Fibroblast of the aortic adventitia (primary cell): ENCODE measurements at places on chromosomes 16 and 17. TPM values are rescaled to one million over a fixed set of nuclear protein-coding genes. Genes with fewer than 3 reads are reported as not detected.

- peak; percentile 53 for DNase-seq
These were observed 19.1 kb downstream of the WIPI1 start for GRCh38 chr17:68437979-68438822.

Gene FGF11
- 0.36 and 1.7 TPM in 2 replicates for total RNA-seq

DNA sequence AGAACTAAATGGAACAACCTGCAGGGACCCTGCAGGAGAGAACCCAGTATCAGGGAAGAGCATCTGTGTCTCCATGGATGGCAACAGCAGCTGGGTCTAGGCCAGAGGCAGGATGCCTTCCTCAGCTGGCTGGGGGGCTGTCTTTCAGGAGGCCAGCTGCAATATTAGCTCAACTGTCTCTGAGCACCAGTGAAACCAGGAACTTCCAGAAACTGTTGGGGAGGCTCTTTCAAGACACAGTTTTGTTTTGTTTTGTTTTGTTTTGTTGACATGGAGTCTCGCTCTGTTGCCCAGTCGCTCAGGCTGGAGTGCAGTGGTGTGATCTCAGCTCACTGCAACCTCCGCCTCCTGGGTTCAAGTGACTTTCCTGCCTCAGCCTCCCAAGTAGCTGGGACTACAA is 7.6 kb downstream of the GPR142 start:
- no peak for DNase-seq

- peak; percentile 22 for DNase-seq
These were observed 98.2 kb downstream of the ADAMTS18 start for GRCh38 chr16:77336637-77337036.

Gene EVI2B
- 0.54 and 1.1 TPM in 2 replicates for total RNA-seq

DNA sequence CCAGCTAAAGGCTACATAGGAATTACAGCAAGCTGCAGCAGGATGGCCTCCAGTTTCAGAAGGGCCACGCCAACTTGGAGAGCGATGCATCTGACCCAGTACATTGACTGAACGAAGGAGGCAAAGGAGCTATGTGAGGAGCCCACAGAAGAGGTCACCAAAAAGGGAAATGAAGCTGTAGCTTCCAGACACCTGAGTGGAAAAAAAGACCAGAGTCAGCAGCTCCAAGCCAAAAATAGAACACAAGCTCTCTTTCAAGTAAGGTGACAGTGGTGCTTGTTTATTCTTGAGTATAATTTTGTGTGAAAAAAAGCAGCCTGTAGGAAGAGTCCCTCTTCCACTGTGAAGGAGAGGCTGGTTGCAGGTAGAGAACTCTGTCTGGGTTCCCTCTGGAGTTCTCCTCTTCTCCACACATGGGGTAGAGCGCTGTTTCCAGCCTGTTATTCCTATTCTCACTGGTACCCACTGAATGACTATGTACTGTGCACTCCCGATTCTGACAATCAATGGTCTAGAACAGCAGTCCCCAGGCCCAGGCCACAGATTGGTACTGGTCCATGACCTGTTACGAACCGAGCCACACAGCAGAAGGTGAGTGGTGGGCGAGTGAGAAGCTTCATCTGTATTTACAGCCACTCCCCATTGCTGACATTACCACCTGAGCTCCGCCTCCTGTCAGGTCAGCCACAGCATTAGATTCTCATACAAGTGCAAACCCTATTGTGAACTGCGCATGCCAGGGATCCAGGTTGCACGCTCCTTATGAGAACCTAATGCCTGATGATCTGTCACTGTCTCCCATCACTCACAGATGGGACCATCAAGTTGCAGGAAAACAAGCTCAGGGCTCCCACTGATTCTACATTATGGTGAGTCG is 15.1 kb downstream of the CCL4 start:
- no peak for DNase-seq

- no peak for DNase-seq
These were observed 13.4 kb upstream of the SUPT4H1 start for GRCh38 chr17:58365185-58365979.

Gene KLHL10
- total RNA-seq = 0.09 and 0.90 TPM in 2 replicates

Gene IRX5
- total RNA-seq = 0.27 and 2.5 TPM in 2 replicates

GRCh38 chr16:51994597-51994996 is 552.3 kb downstream of the TOX3 start:
- no peak for DNase-seq

- no peak for DNase-seq
These were observed 524 bp downstream of the EFTUD2 start for GRCh38 chr17:44898768-44899073.

Gene PARD6A
- total RNA-seq = 1.4 TPM in 1 of 2 replicates, not detected in the other

DNA sequence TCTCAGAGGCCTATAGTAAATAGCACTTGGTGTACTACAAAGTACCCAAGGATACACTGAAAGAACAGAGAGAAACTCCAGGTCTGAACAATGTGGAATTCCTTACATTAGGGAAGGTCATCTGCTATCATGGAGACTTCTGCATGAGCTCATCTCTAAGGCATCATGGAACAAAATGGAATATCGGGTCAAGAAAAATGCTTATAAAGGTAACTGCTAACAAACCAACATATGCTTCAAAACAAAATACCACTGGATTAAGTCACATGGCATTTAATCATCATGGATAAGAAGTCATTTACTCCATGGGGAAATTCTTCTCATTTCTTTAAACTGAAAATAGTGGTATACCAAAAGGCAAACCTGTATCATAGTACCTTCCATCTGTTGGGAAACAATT is 34.2 kb downstream of the TXNDC11 start:
- DNase-seq = peak; percentile 36

Gene CTF1
- 2.5 and 3.2 TPM in 2 replicates for total RNA-seq

Gene ARHGAP23
- total RNA-seq = 36.6 and 38.3 TPM in 2 replicates

- DNase-seq = peak; percentile 76
These were observed 30.8 kb upstream of the RBBP6 start for GRCh38 chr16:24508614-24509013.

DNA sequence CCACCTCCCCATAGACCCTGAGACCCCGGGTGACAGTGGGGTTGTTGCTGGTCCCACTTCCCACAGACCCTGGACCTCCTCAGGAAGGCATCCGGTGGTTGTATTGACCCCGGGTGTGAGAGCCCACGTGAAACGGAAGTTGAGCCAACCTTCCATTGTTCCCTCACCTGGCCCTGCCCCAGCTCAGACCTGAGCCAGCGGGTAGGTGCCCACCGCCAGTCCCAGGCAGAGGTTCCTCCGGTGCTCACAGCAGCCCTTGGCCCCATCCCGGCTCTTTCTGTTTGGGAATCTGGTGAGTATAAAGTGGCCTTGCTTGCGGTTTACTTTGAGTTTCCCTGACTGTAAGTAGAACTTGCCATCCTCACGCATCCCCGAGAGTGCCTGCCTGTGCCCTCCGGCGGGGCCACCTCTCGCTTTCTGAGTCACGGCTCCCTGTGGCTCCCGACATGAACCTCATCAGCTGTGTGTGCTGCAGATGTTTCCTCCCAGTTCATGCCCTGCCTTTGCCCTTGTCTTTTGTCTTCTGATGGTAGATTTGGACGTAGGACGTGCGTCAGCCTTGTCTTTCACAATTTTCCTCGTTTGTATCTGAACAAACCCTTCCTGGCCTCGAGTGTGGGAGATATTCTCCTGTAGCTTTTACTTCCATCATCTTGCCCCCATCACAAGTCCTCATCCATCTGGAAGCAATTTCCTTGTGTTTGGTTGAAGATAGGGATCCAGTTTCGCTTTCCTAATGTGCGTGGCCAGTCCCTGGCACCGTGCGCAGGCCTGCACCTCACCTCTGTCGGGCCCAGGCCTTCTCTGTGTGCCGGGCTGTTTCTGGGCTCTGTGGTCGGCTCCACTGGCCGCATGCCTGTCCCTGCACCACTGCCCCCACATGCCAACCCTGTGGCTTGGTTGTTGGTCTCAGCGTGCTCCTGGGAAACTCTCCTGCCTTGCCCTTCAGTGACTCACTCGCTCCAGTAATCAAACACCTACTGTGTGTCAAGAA is 76.0 kb downstream of the METRNL start:
- DNase-seq = peak; percentile 5

- no peak for DNase-seq
These were observed 6.6 kb upstream of the DPEP2 start for GRCh38 chr16:68005786-68006286.

GRCh38 chr17:28912281-28912937 is 9.5 kb upstream of the DHRS13 start:
- no peak for DNase-seq

Gene ZPBP2
- total RNA-seq = not detected in 2 replicates

Gene MBTD1
- 13.1 and 15.7 TPM in 2 replicates for total RNA-seq

Gene VMO1
- 0.27 and 4.9 TPM in 2 replicates for total RNA-seq

DNA sequence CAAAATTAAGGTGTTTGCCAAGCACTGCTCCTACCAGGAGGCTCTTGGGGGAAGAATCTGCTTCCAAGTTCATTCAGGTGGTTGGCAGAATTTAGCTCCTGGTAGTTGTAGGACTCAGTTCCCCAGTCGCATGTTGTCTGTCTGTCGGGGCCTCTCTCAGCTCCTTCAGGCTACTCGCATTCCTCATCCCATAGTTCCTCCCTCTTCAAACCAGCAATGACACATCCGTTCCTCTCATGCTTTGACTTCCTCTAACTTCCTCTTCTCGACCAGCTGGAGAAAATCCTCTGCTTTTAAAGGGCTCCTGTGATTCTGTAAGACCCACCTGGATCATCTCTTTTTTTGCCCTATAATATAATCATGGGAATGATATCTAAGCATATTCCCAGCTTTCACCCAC is 108.1 kb downstream of the PMP22 start:
- no peak for DNase-seq
